ENCODE measurements at places on chromosomes 4 and X.

GRCh38 chr4:6851962-6852361, 57.7 kb upstream of the TBC1D14 start:
- no peak for DNase-seq

GRCh38 chrX:633043-633984, 2.7 kb downstream of the SHOX start:
- DNase-seq: no peak

DNA sequence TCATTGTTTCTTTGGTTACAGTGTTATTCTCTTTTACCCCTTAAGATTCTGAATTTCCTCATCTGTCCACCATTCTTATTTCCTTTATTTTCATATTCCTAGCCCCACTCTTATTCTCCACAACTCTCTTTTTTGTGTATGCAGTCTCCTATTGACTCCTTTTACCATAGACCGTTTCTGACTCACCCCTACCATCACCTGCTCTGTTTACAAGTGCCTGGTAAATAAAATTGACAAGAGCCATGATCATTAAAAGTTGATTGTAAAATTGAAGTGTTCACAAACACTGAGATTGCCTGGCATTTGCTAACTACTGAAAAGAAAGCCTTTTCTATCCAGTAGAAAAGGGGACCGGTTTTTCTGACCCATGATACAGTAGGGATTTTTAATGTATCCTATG, 54.4 kb downstream of the MRPL1 start:
- no peak for DNase-seq

GRCh38 chrX:110167952-110168451, 149.9 kb downstream of the AMMECR1 start:
- DNase-seq: no peak

DNA sequence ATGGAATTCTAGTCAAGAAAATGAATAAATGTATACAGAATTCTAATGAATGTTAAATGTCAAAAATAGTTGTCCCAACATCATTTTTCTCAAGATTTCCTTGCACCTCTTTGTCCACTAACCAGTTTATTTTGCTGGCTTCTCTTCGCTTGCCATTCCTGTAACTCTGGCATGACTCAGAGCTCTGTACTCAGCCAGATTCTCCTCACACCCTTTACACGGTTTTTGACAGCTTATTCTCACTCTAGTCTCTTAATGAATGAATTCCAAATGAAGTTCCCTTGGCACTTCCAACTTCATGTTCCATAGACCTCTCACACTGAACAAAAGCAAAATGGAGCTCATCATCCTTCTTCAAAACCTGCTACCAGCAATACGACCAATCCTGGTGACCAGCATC, 419.3 kb upstream of the SLIT2 start:
- DNase-seq: no peak

DNA sequence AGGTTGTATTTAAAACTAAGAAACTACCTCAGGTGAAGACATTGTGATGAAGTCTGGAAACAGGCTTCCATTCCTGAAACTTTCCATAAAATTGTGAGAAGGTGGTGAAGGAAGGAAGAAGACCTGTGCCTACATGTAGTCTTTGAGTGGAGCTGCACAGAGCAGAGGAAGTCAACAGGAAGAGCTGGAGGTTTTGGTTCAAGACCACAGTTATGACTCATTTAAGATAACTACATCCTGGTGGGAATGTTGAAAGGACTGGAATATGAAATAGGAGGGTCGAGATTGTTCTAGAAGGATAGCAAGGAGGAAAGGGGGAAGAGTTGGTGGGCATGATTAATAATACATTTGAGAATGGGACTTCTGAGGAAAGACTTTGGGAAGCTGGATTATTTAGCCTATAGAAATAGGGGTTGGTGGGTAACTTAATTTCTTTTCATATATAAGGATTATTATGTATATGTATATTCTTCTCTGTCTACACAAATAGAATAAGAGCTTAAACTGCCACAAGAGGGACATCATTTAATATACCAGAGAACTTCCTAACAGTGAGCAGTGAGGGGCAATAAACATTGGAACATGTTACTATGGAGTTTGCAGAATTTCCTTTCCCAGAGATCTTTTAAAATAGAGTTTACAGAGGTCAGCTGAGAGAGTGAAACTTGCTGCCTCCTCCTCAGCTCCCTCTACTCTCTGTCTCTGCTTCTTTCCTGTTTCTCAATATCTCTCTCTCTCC, 23.5 kb downstream of the AWAT2 start:
- DNase-seq: peak; percentile 62

DNA sequence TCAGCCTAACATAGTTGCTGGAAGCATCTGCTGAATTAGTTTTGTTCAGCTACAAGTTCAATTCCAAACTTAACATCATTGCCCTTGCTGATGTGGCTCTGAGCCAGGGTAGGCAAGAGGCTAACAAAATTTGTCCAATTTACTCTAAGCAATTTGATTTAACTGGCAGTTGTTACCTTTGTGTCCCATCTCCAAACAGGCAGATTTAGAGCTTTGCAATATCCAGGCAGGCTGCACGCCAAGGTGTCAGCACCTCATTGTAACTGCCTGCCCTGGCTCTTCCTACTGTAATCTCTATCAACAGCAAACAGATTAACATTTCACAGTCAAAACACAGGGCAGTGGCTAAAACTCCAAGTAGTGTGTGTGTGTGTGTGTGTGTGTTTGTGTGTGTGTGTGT, 2070.6 kb downstream of the PCDH7 start:
- DNase-seq: no peak

DNA sequence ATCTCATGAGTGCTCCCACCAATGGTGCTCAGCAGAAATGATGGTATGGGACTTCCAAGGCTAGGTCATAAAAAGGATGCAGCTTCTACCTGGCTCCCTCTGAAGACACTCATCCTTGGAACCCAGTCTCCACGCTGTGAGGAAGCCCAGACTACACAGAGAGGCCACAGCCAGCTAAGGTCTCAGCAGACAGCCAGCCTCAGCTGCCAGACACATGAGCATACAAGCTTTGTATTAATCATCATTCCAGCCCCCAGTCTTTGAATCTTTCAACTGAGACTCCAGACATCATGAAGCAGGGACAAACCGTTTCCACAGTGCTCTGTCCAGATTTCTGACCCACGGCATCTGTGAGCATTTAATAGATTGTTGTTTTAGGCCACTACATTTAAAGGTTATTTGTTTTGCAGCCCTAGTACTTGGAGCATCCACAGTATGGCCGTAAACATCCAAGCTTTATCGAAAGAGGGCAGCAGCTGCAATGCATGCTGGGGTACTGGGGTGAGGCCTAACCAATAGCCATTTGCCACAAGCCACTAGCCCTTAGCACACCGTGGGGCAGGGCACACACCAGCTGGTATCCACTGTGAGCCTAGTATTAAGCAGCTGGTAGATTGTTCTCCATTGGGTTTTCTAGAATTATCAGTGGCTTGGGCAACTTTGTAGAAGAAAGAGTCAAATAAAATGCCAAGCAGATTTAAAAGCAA, 449.1 kb downstream of the BCOR start:
- DNase-seq: no peak

GRCh38 chr4:25021216-25021615, 9.5 kb downstream of the LGI2 start:
- DNase-seq: no peak

GRCh38 chrX:14573161-14573560, 43.8 kb downstream of the GLRA2 start:
- DNase-seq: no peak

GRCh38 chrX:113412106-113412505, 571.5 kb upstream of the AMOT start:
- no peak for DNase-seq

DNA sequence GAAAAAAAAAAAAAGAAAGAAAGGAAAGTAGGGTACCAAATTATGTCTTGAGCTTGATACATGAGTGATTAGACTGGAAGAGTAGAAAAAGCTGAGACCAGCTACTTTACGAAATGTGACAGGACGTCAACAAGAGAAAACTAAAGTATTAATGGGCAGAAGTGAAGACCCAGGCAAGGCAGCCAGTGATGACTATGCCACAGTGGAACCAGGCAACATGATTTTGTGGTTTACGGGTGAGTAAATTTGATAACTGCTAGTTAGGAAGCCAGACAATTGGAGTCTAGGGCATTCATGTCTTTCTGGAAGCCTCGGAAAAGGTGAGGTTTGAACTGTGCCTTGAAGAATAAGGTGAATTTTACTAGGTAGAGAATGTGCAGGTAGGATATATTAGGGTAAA, 326.4 kb downstream of the TENM3 start:
- no peak for DNase-seq

DNA sequence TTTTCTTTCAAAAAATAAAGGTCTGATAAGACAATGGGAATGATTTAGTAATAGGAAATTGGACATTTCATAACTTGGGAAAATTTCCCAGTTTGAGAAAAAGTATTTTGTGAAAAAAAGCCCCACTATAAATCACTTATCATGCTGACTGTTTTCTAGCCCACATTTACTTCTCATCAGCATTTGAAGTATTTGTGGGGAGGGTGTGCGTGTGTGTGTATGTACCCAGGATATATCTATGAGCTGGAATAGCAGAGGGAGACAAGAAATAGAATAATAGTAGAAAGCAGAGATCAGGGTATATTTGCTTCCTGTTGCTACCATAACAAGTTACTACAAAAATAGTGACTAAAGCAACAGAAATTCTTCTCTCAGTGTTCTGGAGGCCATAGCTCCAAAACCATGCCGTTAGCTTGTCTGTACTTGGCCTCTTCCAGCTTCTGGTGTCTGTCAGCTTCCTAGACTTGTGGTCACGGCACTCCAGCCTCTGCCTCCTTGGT, 139.8 kb downstream of the PTTG2 start:
- peak; percentile 97 for DNase-seq

DNA sequence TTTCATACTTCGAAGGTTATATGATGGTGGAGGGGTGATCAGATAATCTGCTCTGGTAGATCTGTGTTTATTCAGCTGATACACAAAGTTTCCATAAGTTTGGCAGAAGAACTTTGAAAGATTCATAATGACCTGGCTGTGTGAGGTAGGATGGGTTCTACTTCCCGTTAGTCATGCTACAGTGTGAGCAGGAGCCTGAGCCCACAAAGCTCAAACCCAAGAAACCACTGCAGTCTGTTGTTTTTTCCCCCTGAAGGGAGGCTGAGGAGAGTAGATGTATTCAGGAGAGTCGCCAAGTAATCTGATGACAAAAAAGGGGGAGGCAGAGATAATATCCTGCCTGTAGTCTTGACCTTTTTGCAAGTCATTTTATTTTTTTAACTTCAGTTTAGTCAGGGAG, 52.8 kb upstream of the PPP3CA start:
- peak; percentile 27 for DNase-seq

DNA sequence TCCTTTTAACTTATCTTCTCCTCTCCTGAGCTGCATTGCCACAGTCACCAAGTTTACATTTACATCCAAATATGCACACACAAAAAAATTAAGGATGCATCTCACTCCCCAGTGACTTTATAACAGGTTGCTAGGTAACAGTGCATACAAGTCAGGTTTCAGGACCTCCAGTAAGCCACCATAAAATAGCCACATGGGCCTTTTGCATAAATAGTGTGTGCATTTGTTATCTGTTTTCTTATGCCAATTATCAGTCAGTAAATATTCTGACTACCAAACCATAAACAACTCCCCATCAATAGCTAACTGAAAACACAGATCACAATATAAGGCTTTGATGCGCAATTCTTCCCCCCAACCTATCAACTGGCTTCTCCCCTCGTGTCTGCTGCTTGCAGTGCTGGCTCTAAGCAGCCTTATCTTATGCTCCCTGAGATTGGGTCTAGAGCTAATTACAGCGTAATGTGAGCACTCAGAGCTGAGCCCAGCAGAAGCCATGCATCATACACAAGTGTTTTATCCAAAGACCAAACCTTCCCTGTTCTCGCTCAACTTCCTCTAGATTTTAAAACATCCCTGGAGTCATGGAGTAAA, 55.4 kb downstream of the ZNF827 start:
- DNase-seq: no peak

- DNase-seq: peak; percentile 62
These were observed 63.6 kb downstream of the STARD8 start for GRCh38 chrX:68710870-68711576.

DNA sequence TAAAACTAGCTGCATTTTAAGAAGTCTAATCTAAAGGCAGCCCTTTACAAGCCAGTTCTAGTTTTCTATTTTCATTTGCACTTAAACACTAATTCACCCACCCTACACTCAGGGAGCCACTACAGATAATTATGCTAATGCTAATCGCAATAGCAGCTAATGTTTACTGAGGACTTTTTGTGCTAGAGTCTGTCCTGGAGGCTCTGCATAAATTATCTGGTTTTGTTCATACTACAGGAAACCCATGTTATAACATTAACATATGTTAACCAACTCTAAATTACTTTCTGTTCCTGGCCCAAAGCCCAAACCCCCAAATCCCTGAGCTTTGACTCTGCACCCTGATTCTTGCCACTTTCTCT, 480 bp upstream of the RADX start:
- no peak for DNase-seq

GRCh38 chr4:157222771-157223160, 2.2 kb downstream of the GRIA2 start:
- DNase-seq: no peak

DNA sequence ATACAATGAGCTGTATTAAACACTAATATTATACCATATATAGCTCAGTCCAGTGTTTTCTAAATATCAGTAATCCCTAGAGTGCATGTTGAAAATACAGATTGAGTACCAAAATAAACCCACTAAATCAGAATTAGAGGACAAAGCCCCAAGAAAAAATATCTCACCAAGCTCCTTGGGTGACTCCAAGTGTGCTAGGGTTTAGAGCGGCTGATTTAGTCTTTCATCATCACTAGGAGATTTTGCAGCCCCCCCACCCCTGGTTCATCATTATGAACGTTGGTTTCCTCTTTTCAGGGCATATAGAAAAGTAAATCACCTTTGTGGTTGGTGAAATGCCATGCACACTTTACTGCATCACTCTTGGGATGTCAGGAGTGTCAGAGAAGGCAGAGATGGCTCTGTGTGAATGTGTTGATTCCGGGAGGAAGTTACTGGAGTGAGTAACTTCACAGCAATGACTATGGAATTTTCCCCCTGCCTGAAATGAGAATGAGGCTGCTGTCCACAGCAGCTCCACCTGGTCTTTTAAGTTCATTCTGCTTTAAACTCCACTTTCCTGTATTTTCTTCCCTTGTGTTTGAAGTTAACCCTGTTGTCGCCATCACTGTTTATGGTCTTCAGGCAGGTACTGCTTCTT, 25.2 kb upstream of the ANAPC4 start:
- peak; percentile 54 for DNase-seq

Measured in fibroblast of pulmonary artery (primary cell).